Epithelial cell of proximal tubule (primary cell): ENCODE measurements at places on chromosomes 3 and 15.

DNA sequence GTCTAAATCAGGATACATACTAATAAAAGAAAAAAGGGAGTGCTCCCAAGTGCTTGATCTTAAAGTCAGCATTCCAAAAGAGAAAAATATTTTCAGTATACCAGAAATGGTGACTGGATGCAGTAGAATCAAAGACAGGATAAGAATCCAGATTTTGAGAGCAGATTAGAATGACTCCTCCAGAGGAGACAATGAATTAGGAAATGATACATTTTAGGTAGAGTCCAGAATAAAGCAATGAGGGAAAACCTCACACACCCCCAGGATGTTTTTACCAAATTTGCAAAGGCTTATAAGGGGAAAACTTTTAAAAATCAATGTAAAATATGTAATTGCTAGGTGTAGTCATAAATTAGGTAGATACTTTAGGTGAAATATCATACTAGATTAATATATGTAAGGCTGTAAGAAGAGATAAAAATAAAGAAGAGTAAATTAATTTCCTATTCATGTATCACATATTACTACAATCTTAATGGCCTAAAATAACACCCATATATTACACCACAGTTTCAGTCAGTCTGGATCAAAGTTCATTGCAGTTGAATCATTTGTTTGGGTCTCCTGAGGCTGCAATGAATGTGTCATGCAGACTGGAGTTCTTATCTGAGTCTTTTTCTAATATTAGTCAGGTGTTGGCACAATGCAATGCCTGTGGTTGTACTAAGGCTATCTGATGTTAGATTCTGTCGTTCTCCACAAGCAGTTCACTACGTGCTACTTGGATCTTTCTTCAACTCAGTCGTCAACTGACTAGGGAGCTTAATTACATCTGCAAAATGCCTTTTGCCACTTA, 547.8 kb upstream of the EPHA6 start:
- no peak for DNase-seq

DNA sequence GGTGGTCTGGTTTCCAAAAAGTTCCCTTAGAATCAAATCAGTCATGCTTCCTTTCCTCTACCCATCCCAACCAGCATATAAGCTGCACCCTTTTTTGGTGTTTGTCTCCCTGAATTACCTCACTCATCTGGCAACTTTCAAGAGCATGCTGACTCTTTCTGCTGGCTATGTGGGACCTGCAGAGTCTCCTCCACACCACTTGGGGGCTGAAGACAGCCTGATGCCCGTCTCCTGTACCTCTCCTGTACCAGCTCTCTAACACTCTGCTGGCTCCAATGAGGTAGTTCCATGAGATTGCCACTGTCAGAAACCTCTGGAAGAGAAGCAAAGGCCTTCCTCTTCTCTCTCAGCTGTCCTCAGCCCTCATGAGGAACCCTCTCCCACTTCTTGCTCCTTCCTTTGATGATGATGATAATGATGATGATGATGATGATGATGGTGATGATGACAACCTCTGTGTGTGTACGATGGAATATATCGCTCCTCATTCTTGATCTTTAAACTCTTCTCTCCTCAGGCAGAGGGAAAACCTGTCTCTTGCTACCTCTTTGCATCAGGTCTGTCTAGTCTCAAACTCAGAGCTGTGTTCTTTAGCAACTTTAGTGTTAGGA, 257.5 kb downstream of the ZNF621 start:
- no peak for DNase-seq

- no peak for DNase-seq
Measured at GRCh38 chr15:62068071-62068809, 1.5 kb downstream of the C2CD4A start.

DNA sequence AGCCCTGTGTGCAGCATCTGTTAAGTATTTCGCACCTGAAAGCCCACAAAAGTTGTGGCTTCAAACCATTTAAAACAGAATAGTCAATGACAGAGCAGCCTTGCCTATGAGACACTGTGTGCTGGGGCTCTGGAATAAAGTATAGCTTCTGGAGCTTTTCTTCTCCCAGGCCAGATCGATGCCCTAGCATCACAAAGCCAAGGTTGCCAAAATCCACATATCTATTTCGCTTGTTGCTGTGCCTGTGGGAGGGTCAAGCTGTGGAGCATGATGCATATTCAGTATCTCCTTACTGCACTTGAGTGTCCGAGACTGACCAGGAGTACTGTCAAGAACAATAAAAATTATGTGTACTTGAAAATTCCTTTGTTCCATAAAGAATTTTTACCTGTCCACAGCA, 7.6 kb downstream of the PLOD2 start:
- no peak for DNase-seq

DNA sequence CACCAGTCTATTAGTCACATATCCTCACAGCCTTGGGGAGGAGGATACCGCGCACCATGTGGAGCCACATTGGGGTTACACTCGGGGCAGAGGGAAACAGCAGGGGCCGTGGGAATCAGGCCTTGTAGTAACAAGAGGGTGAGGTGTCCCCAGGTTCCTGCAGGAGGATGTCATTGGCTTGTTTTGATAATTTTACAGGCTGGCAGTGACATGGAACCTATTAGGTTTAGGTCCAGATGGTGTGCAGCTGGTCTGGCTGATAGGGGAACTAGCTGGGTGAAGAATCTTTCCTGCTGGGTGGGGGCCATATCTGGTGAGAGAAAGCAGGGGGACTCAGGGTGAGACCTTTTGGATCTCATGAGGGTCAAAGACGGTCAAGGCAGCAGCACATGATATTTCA, 9.8 kb upstream of the MEF2A start:
- DNase-seq: no peak
